ENCODE measurements at places on chromosomes 12 and 14. TPM values are rescaled to one million over a fixed set of nuclear protein-coding genes. Genes with fewer than 3 reads are reported as not detected.

GRCh38 chr12:113469224-113469948 is 2.3 kb downstream of the LHX5 start:
- no peak for DNase-seq

GRCh38 chr12:64752833-64753238 is 6.4 kb downstream of the GNS start:
- peak; percentile 90 for DNase-seq

DNA sequence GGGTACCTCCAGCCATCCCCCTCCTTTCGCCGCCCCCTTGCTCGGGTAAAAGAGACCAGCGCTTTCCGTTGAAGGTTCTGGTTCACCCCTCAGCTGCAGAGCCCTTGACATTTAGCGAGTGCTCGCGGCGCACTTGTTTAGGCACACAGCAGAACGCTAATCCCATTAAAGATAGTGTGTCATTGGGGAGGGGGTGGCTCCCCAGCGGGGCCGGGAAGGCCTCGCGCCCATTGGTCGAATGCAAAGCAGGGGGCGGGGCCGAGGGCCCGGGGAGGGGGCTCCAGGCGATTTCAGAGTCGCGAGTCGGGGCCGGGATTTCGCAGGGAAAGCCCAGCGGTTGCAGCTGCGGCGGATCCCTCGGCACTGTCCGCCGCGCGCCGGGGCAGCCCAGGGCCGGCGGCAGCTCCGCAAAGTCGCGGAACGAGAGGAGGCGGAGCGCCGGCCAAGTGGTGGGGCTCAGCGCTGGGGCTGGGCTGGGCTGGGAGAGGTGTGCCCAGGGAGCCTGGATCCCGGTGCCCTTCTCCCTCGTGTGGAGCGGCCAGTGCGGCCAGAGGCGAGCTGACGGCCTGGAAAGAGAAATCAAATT is 122.9 kb downstream of the TSPAN9 start:
- peak; percentile 59 for DNase-seq

DNA sequence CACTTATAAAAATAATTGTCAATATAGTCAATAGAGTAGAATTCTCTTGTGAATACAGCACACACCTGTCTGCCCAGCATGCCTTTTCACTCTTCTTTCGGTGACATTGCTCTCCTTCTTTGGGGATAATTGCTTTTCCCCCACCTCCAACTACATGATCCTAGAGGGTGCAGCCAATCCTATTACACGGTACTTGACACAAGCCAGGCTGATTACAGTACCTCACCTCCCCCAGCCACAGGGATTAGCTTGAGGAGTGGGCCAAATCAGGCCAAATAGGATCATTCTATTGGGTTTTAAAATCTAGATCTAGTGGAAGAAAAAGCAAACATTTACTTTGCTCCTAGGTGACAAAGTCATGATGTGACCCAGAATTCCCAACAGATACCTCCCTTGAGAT is 16.8 kb upstream of the NFYB start:
- no peak for DNase-seq

GRCh38 chr14:54515670-54516069 is 6.0 kb downstream of the CGRRF1 start:
- DNase-seq, result no peak

GZMB gene
- not detected for total RNA-seq

DNA sequence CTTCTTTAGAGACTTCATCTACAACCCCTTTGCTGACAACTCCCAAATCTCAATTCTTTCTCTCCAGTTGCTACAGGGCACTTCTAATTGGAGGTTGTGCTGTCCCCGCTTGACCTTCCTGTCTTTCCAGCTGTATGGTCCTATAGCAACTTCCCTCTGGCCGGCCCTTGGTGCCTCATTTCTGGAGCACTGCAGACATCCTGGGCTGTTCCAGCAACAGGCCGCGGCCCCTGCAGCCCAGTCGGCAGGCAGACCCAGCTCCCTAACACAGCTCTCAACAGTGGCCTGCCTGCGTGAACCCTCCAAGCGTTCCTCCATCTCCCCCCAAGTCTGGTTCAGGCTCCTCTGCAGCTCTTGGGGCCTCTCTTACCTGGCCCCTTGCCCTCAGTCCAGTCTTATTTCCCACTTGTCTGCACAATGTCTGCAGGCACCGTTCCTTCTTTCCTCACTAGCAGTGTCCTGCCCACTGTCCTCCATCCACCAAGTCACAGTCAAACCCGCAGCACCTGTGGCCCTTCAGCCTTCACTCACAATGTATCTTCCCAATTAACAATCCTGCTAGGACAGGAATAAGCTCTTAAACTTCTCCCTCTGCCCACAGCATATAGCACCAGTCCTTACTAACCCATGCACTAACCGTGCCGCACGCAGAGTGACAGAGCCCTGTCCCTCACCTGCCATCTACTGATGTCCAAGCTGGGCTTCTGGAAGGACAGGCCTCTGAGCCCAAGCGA is 1.6 kb upstream of the EML1 start:
- DNase-seq, result peak; percentile 17

GRCh38 chr12:97951717-97952116 is 489.1 kb downstream of the RMST start:
- no peak for DNase-seq

DNA sequence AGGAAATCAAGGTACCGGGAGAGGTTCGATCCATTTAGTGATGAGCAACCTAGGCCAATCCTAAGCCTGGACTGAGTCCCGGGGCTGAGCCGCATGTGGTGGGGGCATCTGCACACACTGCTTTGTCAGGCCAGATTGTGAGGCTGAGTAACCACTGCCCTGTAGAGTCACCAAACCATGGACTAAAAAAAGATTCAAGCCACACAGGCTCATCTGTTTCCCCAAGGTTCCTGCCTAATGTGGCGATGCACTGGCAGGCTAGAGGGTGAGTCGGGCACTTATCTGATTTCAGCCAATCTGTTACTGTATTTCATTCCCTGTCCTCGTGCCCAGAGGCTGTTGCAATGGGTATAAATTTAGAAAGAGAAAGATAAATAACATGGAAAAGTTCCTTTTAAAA is 140.8 kb downstream of the TTC7B start:
- DNase-seq, result no peak

OASL gene
- 0.34 TPM for total RNA-seq

GRCh38 chr14:55752580-55753390 is 172.8 kb downstream of the KTN1 start:
- peak; percentile 83 for DNase-seq

OR6C75 gene
- not detected for total RNA-seq

DNA sequence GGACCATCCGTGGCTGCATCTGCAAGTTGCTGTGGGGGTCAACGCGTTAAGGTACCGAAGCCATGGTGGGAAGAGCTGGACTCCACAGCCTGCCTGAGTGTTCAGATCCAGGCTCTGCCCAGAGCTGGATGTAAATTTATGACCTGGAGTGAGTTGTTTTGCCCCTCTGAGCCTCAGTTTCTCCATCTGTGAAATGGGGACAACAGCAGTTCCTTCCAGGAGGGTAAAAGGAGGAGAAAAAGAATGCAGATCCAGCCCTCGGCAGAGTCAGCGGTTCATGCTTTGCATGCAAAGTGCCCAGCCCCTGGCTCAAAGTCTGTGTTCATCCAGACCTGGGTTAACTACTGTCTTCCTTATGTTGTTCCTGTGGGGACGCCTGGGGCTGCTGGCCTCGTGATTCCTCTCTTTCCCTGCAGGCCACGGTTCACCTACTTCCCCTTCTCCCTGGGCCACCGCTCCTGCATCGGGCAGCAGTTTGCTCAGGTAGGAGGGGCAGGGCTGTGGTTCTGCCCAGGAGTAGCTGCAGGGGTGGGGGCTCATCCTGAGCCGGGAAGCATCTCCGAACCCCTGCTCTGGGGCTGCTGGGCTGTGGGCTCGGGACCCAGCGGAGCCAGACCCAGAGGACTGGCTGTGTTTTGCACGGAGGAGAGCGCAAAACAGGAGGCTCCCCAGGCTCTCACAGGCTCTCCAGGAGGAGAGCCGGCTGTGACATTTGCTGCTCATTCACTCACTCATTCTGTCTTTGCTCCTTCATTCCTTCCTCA is 41.9 kb downstream of the CYP46A1 start:
- DNase-seq, result no peak

MDGA2 gene
- not detected for total RNA-seq

- peak; percentile 64 for DNase-seq
Measured at GRCh38 chr12:11701433-11701832, 52.0 kb downstream of the ETV6 start.

GRCh38 chr12:4991373-4991772 is 52.3 kb upstream of the KCNA5 start:
- DNase-seq, result no peak

DNA sequence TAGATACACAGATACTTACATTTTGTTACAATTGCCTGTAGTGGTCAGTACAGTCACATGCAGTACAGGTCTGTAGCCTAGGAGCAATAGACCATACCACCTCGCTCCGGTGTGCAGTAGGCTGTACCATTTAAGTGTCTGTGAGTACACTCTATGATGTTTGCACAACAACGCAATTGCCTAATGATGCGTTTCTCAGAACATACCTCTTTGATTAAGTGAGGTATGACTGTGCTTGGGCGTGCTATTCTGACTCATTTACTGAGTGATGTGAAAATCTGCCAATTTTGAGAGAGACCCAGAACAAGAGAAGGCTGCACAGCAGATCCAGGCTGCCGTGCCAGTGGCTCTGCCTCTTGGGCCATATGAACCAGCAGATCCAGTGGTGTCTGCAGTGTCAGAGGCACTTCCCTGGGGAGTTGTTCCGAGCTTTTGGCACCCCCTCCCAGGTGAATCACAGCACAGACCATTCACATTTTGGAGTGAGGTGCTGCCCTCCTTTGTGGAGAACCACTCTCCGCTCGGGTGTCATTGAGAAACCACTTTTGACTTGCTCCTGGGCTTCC is 20.4 kb downstream of the DLK1 start:
- DNase-seq, result no peak

GRCh38 chr14:76169776-76170175 is 18.1 kb downstream of the GPATCH2L start:
- no peak for DNase-seq

- no peak for DNase-seq
Measured at GRCh38 chr12:116577154-116577561, 18.0 kb downstream of the MAP1LC3B2 start.

DNA sequence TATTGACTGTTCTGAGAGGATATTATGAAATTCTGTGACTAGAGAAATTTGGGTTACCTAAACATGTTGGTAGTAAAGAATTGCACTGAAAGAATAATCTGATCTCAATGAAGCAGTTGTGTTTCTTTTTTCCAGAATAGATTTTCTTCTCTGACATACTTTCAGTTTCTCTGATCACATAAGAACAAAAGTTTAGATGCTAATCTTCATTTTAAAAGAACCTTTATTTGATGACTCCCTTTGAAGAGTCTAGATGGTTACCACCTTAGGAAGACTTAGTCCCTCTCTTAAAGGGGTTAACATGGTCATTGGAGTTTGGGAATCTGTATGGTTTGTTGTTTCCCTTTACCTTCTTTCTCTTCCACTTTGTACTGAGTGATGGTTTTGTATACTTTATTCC is 58.6 kb downstream of the MON2 start:
- DNase-seq, result no peak

- no peak for DNase-seq
Measured at GRCh38 chr12:100254876-100255275, 12.0 kb downstream of the DEPDC4 start.

DNA sequence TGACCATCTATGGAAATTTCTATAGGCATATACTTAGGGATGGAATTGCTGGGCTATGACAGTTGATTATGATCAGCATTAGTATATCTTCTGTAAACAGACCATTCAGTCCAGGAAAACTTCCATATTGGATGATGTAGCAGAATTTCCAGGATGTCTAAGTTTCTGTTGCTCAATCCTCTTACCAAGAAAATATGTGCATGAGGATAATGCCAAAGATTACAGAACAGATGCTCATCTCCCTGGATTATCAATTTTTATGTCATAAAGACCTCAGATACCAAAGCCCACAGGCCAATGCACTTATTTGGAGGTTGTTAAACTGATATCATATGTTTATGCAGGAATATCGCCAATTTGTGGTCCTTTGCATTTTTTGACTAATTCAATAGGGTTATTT is 354.4 kb upstream of the FLRT2 start:
- DNase-seq, result no peak

DNA sequence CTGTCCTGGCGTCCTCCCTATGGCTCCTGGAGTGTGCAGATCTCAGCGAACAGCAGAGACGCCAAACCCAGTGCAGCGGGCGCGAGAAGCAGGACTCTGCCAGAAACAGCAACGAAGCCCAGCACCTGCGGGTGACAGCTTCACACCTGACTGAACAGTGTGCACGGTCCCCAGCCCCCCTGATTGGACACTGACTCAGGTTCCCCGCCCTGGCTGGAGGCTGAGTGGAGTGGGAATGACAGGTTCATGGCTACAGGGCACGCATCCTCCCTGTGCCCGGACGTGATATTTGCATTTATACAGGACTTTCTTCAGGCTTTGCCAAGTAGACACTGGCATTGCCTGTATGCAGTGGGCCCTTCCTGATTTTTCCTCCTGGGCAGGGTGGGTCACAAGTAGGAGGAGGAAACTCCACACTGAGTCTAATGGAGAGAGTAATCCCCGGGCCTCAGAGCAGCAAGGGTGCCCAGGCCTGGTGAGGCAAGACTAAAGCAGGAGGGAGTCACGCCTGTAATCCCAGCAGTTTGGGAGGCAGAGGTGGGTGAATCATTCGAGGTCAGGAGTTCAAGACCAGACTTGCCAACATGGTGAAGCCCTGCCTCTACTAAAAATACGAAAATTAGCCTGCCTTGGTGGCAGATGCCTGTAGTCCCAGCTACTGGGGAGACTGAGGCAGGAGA is 71.6 kb downstream of the ASCL4 start:
- no peak for DNase-seq

GRCh38 chr12:80087486-80088213 is 11.7 kb upstream of the OTOGL start:
- no peak for DNase-seq

DNA sequence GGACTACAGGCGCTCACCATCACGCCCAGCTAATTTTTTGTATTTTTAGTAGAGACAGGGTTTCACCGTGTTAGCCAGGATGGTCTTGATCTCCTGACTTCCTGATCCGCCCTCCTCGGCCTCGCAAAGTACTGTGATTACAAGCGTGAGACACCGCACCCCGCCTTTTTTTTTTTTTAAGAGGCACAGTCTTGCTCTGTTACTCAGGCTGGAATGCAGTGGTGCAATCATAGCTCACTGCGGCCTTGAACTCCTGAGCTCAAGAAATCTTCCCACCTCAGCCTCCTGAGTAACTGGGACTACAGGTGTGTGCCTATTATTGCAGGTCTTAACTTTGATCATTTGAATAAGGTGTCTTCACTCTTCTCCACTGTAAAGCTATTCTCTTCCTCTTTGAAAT is 5.3 kb upstream of the GLTP start:
- DNase-seq, result no peak

GRCh38 chr12:115758877-115759620 is 518.4 kb downstream of the MED13L start:
- DNase-seq, result no peak
